Activated T-helper 17 cell treated with anti-CD3 and anti-CD28 coated beads, Interleukin-2, amount 50 U/mL, for 72 hours (primary cell): ENCODE measurements at places on chromosomes 1 and 21.

GRCh38 chr1:196393742-196394141, 214.5 kb downstream of the KCNT2 start:
- H3K4me3 ChIP-seq, result no peak overlapping the region
- no peak overlapping the region for H3K27ac ChIP-seq
- H3K4me1 ChIP-seq, result no peaks in the 10 kb centered on the region
- H3K36me3 ChIP-seq, result no peaks in the 10 kb centered on the region

- H3K27ac ChIP-seq, result peak overlapping the region; percentile 99
- no peaks in the 10 kb centered on the region for H3K27me3 ChIP-seq
- peaks cover 84% of the 10 kb centered on the region for H3K36me3 ChIP-seq
- H3K4me3 ChIP-seq, result peak overlapping the region; percentile 91
- ATAC-seq, result peak; percentile 66
These were observed 20.9 kb upstream of the NCMAP start for GRCh38 chr1:24535021-24535424.

DNA sequence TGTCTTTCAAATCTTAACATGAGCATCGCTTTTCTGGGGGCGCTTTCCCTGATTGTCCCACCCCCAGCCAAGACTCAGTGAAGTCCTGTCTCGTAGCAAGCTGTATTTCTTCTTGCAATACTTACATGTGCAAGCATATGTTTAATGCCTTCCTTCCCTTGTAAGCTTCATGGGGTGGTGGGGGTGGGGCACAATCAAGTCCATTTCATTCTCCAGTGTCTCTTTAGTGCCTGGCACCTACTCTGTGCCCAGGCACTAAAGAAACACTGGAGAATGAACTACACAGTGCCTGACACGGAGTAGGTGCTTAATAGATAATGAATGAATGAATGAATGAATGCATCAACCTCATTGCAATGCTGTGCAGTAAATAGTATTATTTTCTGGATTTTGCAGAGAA, 143.1 kb downstream of the PLPP3 start:
- no peak for ATAC-seq
- H3K27me3 ChIP-seq, result peaks cover 12% of the 10 kb centered on the region
- H3K27ac ChIP-seq, result no peak overlapping the region
- no peaks in the 10 kb centered on the region for H3K36me3 ChIP-seq

GRCh38 chr21:18987520-18988026, 584.0 kb upstream of the TMPRSS15 start:
- ATAC-seq, result no peak
- H3K36me3 ChIP-seq, result no peaks in the 10 kb centered on the region
- H3K4me1 ChIP-seq, result no peaks in the 10 kb centered on the region
- no peak overlapping the region for H3K4me3 ChIP-seq

GRCh38 chr1:216606047-216606637, 117.1 kb downstream of the ESRRG start:
- no peak overlapping the region for H3K4me3 ChIP-seq
- no peak for ATAC-seq
- H3K27ac ChIP-seq, result no peak overlapping the region
